ENCODE measurements at places on chromosomes 5 and 9.

DNA sequence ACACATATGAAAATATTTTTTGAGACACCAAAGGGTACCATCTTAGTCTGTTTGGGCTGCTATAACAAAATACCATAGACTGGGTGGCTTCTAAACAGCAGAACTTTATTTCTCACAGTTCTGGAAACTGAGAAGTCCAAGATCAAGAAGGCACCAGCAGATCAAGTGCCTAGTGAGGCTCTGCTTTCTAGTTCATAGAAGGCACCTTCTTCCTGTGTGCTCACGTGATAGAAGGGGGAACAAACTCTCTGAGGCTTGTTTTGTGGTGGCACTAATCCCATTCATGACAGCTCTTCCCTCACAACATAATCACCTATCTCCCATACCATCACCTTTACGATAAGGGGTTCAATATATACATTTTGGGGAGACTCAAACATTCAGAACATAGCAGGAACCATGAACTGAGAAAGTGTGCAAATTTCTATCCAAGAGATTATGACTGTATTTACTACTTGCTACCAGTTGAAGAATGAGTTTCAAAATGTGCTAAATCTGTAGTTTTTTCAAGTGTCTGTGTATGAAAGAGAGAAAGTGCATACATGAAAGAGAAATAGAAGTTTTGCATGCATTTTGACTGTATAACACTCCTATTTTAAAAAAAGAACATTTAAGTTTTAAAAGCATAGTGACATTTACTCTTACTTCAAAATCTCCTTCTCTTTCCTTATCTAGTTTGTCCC, 207.3 kb downstream of the PARP8 start:
- no peak for DNase-seq

GRCh38 chr9:92171822-92172221, 56.6 kb upstream of the SPTLC1 start:
- DNase-seq: no peak

- DNase-seq: no peak
These were observed 12.7 kb downstream of the KCTD16 start for GRCh38 chr5:144183254-144183889.

- no peak for DNase-seq
These were observed 89.4 kb downstream of the BARX1 start for GRCh38 chr9:93865716-93866115.

DNA sequence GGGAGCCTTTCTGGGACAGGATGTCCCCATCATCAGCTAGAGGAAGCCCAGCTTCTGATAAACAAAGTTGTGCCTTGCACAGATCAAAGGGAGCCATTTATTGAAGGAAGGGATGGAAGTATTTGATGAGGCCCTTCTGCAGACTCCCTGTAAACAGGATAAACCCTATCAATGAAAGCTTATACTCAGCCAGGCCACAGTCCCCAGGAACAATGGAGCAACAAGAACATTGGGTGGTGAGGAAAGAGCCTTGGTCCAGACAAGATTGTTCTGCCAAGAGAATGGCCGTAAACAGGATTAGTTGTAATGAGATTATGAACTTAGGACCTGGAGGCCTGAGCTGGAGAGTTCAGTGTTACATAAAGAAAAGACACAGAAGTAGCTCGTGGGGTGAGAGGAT, 40.5 kb upstream of the LIFR start:
- no peak for DNase-seq

DNA sequence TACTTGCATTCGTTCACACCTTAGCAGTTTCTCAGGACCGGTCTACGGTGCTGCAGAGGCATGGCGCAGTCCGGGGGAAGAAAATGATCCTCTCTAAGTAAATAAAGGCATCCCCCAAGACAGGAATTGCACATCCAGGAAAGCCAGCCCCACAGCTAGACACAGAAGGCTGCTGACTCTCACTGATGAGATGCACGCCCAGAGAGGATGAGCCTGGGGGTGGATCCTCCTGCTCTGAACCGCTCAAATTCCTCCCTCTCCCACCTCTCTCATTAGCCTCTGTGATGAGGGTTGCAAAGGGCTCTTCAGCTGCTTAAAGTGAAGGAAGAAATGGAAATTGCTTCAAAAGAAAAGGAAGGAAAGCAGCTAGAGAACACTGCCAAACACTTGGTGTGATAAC, 132.4 kb downstream of the TTLL11 start:
- DNase-seq: no peak

DNA sequence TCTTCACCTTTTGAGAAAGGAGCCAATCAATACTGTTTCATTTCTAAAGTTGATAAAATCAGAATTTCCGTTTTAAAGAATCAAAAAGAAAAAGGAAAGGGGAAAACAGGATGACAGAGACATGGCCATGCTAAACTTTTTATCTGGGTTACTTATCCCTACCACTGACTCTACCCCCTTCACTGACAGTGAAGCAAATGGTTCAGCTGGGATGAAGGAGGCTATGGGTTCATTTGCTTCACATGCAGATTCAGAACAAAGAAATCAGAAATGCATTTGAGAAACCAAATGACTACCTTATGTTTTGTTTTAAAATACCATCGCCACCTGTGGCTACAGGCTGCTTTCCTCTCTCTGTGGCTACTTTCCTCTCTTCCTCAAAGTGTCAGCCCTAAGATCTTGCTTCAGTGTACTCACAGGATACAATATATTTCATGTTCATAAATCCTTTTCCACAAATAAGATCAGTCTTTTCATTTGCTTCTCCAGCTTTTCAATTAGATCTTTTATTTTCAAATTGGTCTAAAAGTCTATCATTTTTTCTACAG, 53.3 kb downstream of the LPAR1 start:
- DNase-seq: no peak

GRCh38 chr9:63817622-63818518, 1467.1 kb downstream of the FOXD4L5 start:
- DNase-seq: no peak

DNA sequence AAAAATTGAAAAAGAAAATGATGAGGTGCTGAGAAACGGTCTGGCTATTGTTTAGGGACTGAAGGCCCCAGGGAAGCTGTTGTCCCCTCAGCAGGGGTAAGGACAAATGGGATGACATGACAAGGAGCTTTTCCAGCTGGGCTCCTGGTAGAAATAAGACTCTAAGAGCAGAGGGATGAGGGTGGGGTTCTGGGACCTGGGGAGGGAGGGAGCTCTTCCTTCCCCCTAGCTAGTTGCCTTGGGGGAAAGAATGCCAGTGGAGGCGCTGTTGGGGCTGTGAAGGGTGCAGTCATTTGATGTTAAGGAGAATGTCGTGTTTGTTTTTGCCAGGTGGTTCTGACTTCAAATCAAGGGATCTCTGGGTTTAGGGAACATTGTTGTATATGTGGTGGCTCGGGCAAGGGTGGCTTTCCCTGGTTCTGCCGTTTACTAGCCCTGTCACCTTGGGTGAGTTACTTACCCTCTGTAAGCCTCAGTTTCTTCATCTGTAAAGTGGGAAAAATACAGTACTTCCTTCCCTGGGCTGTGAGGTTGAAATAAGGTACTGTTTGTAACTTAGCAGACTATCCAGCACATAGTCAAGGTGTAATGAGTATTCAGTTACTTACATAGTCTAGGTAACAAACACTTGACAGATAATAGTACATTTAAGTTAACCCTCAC, 47.8 kb downstream of the WWC1 start:
- no peak for DNase-seq
